ENCODE measurements at places on chromosomes 4 and X. TPM values are rescaled to one million over a fixed set of nuclear protein-coding genes. Genes with fewer than 3 reads are reported as not detected.

TEX13B gene
- not detected for total RNA-seq

GRCh38 chr4:176879380-176880116, 86.8 kb upstream of the VEGFC start:
- DNase-seq: no peak

NEUROG2 gene
- total RNA-seq: not detected

- DNase-seq: no peak
These were observed 75.7 kb downstream of the CC2D2A start for GRCh38 chr4:15545371-15545770.

GRCh38 chrX:67734111-67734753, 190.4 kb downstream of the AR start:
- no peak for DNase-seq

GLOD5 gene
- not detected for total RNA-seq
